ENCODE measurements at places on chromosomes 11 and 22. TPM values are rescaled to one million over a fixed set of nuclear protein-coding genes. Genes with fewer than 3 reads are reported as not detected.

GRCh38 chr11:116114198-116114651 is 610.0 kb upstream of the CADM1 start:
- no peak for DNase-seq

- DNase-seq = no peak
Measured at GRCh38 chr22:48945621-48946458, 881.8 kb downstream of the BRD1 start.

SOX10 gene
- polyA plus RNA-seq = 4.9 TPM

DNA sequence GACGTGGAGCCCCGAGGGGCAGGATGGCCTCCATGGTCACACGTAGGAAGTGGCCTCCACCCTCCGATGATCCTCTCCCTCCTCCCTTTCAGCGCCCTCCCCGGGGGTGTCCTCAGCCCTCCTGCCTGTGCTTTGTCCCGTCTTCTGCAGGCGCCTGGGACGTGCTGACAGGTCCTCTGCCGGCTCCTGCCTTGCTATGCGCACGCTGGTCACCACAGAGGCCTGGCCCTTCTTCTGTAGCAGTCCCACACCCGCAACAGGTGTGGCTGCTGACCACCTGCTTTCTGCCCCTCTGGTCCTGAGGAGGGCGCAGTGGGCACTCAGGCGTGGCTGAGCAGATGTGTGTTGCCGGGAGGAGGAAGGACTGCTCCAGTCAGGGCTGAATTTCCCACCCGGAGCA is 27.7 kb upstream of the PPP6R3 start:
- no peak for DNase-seq

TUBA8 gene
- polyA plus RNA-seq = 25.1 TPM

DNA sequence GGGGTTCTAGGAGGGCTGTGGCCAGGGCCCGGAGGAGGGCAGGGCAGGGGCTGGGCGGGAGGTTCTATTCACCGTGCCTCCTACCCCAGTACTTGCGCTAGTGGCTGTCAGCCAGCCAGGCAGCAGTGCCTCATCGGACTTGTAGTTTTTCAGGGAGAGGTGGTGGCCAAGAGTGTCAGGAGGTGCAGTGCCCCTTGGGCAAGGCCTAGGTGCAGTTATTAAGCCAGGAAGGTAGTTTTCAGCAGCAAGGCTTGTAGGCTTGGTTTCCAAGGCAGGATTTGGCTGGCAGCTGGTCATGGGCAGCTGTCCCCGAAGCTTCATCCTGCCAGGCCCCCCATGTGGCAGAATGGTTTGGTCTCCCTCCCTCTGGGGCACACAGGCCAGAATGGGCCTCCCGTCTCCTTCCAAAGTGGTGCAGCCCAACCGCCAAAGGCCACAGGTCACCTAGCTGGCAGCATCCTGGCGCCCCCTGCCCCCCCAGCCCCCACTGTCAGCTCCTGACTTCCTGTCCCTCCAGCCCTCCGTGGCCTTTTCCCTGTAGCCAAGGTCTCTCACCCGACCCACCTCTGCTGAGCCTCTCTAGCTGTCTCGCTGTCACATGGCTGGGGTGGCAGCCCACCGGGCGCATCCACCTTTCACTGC is 8.5 kb downstream of the CCDC88B start:
- no peak for DNase-seq

C22orf31 gene
- 1.8 TPM for polyA plus RNA-seq

MMP12 gene
- polyA plus RNA-seq = not detected

- DNase-seq = no peak
Measured at GRCh38 chr11:23138761-23139160, 278.5 kb upstream of the CCDC179 start.

DNA sequence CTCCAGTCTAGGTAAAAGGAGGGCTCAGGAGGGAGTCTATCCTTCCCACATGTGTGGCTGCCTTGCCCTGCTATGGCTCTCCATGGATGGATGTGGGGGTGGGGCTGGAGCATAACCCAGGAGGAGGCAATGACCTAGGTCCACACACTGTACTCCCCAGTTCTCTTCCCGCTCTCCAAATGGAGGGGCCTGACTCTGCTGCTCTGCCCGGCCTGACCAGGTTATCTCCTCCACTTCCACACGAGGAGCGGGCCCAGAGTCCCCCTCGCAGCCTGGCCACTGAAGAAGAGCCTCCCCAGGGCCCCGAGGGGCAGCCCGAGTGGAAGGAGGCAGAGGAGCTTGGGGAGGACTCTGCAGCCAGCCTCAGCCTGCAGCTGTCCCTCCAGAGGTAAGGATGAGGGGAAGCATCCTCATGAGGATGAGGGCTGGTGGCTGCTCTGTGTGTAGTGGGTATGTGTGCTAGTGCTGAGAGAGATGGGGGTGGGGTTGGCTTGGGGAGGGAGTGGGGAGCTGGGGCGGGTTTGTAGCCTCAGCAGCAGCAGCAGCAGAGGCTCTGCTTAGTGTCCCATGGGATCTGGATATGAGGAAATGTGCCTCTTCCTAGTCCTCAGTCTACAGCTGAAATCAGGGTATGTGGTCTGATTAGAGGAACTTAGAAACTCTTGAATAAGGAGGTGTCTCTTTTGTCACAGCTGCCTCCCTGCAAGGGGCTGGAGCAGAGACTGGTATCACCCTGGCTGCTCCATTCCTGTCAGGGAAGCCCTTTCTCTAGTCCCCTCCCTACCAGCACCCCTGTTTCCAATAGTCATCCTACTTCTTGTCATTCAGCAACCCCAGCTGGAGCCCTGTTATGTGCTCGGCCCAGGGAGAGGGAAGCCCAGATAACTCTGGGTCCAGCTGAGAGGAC is 54.1 kb downstream of the CEP164 start:
- DNase-seq = no peak

GRCh38 chr11:85948884-85949283 is 93.7 kb downstream of the CCDC83 start:
- no peak for DNase-seq

FOLR2 gene
- polyA plus RNA-seq = 19.8 TPM
